ENCODE measurements at places on chromosomes 2 and 18.

DNA sequence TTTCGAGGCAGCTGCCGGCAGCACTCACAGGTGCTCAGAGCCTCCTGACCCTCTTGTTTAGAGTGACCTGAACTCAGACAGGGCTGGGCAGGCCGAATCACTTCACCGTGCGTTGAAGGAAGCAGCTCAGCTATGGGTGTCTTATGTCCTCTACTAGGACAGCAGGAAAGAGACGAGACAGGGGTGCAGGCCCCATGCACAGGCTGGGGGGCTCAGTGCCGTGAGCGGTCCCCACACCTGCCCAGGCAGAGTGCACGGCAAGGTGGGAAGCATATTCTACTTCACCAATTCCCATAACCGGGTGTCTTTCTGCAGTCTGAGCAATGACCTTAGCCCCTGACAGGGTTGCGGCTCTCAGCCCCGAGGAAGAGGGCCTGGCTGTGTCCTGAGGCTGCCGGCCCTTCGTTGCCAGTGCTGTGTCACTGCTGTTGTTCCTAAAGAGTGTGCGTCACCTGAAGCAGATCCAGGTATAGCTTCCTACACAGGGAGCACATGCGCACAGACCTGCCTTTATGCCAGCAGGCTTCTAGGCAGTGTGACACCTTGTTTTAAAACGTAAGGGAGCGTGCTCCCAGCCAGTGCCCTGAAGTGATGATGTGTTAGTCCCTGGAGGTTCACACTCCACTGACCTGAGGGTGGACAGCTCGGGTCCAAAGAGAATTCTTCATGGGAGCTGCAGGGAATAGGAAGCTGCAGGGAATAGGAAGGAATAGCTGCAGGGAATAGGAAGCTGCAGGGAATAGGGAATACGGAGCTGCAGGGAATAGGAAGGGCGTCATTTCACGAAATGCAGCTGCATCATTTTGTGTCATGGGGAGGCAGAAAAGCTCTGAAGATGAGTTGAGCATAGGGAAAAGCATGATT, 207.9 kb upstream of the SALL3 start:
- no peak for DNase-seq

DNA sequence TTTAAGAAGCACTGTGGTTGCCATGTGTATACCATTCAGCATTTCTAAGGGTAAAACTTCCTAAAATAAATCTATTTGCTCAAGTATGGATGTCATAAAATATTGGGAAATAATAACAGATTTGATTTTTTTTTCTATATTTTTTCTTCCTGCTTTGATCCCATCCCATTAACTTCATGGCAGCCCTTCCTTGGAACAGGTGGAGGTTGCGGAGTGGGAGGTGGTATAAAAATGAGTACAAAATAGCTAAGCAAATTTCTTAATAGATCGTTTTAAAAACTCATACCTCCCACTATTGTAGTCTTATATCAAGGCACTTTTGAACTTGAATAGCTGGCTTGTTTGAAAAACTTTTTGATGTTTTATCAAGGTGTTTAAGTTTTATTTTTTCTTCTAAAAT, 152.1 kb upstream of the KYNU start:
- no peak for DNase-seq

GRCh38 chr2:109247340-109247739, 118.3 kb downstream of the SH3RF3 start:
- DNase-seq = no peak

DNA sequence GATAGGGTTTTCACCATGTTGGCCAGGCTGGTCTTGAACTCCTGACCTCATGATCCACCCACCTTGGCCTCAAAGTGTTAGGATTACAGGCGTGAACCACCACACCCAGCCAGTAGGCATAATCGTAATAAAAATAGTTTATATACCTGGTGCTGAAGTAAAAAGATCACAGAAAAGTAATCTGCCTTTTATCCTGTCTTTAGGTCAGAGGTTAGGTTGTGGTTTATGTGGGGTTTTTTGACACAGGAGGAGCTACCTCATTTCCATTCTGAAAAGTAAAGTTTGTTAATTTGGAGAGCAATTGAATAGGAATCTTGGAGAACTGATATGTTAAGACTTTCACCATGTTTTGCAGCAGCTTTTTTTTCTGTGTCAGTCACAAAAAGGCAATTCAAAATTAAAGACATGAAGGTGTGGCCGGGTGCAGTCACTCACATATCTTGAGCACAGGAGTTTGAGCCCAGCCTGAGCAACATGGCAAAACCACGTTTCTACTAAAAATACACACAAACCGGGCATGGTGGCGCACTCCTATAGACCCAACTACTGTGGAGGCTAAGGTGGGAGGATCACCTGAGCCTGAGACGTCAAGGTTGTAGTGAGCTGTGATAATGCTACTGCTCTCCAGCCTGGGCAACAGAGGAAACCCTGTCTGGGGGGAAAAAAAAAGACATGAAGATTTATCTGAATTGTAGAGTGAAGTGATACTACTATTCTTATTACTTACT, 31.5 kb downstream of the CCNT2 start:
- no peak for DNase-seq

GRCh38 chr18:47260120-47260923, 8.9 kb upstream of the SKOR2 start:
- DNase-seq = peak; percentile 27

DNA sequence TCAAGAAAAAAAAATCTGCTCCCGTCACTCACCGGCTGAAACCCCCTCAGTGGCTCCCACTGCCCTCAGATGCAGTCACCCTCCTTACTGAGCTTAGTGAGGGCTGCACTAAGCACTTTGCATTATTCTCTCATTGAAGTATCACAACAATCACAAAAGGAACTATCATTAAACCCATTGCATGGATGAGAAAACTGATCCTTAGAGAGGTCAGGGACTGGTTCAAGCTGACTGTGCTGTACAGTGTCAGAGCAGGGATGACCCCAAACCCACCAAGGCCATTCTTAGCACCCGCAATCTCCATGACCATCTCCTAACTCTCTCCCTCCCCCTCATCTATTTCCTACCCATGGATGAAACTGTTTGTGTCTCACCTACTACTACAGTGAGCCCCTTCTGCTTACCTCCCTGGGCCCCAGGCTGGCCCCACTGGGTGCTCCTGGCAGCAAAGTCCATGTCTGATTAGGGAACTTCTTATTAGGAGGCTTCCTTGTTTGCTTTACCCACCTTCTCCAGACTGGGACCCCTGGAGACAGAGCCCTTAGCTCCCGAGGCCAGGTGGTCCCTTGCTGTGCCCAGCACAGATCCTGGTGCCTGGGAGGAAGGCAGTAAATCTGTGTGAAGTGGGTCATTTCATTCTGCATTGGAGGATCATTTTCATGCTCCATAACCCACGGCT, 139.3 kb upstream of the ID2 start:
- DNase-seq = no peak

GRCh38 chr18:38586327-38586726, 1020.7 kb upstream of the CELF4 start:
- no peak for DNase-seq

DNA sequence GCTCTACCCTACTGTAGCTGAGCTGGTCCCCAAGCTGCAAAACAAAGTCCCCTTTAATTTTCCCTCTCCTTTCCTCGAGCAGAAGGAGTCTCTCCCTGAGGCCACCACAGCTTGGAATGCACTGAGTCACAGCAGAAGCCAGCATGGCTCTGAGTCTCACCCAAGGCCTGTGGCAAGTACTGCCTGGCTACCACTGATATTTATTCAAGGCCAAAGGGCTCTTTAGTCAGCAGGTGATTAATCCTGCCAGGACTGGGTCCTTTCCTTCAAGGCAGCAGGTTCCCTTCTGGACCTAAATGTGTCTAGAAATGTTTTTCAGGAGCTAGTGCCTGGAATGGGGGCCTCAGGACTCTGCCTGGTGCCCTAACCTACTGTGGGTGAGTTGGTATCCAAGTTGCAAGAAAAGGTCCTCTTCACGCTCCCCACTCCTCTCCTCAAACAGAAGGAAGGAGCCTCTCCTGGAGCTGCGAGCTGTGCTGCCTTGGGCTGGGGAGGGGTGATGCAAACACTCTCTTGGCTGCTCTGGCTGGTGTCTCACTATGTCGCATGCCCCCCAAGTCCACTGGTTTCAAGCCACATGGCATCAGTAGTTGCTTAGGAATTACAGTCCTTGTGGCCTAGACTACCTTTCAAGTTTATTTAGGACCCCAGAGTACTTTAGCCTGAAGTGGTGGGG, 53.4 kb downstream of the CD28 start:
- peak; percentile 57 for DNase-seq

- no peak for DNase-seq
Observed at GRCh38 chr18:3304832-3305231, 42.9 kb downstream of the MYL12B start.

DNA sequence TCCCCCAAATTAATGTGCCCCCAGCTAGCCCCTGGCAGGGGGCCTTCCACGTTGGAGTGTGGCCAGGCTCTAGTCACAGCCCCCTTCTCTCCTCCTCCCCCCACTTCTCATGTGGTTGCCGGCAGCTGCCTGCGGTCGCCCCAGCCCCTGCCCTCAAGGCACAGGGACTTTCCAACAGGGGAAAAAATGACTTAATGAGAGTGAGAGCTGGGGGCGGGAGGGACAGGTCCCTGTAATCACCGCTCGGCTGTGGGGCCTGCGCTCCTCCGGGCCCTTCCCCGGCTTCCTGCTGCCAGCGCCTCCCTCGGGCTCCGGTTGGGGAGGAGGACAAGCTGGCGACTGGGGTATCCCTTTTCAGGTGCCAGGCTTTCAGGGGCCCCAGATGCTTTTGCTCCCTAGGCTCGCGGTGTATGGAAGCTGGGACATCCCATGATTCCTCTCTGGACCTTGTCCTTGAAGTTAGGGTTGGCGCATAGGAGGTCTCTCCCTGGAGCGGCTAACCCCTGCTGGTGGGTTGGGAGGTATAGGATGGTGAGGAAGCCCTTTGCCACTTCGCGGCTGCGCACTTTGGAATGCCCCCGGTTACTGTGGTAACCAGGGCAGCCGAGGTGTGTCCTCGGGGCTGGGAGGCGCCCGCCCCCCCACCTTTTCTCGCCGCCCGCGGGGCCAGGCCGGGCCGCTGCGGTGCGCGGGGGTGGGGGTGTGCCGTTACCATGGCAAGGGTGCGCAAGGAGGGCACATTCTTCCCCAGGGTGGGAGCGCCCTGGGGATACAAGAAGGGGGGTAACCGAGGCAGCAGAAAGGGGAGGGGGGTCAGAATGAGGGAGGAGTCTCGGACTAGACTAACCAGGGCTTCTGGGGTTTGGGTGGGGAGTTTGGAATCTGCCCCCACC, 16.1 kb downstream of the WNT10A start:
- no peak for DNase-seq

GRCh38 chr2:168780669-168781071, 21.8 kb upstream of the NOSTRIN start:
- no peak for DNase-seq

- no peak for DNase-seq
Observed at GRCh38 chr2:143903172-143903856, 616.6 kb downstream of the ZEB2 start.

DNA sequence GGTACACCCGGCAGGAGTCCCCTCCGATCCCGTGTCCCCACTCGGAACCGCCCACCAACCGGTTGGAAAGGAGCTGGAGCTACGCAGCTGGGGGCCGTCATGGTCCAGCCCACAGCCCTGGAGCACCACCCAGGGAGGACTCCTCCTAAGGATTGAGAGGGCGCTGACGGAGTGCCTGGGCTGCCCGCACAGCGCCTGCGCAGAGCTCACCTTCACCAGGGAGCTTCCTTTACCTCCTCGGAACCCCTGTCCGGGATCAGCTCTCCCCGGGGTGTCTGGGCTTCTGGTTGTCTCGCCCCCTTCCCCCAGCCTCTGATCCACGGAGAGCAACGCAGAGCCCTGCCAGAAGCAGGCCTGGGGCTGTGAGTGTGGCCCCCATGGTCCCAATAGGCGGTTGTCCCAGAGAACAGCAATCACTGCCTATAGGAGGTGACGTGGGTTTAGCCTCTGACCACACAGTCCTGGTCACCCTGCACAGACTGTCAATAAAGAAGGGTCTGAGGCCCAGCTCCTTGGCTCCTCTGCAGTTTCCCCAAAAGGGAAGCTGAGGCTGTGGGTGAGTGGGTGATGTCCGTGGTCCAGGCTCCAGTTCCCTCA, 14.6 kb downstream of the ALPG start:
- no peak for DNase-seq

DNA sequence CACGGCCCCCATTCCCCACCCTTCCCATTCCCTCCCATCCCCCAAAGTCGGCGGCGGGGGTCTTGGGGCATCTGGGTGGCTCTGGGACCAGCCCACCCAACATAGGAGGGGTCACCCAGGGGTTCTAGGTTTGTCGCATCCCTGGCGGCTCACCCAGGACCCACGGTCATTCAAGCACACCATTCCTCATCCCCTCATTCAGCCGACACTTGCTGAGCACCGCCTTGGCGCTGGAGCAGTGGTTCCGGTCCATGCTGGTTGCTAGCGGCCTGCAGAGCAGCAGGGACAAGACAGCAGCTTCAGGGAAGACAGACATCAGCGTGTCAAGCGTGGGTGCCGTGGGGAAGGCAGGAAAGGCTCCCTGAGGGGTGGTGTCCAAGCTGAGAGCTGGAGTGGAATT, 50.5 kb upstream of the OTOS start:
- no peak for DNase-seq

GRCh38 chr18:47448956-47449355, 197.5 kb upstream of the SKOR2 start:
- no peak for DNase-seq

DNA sequence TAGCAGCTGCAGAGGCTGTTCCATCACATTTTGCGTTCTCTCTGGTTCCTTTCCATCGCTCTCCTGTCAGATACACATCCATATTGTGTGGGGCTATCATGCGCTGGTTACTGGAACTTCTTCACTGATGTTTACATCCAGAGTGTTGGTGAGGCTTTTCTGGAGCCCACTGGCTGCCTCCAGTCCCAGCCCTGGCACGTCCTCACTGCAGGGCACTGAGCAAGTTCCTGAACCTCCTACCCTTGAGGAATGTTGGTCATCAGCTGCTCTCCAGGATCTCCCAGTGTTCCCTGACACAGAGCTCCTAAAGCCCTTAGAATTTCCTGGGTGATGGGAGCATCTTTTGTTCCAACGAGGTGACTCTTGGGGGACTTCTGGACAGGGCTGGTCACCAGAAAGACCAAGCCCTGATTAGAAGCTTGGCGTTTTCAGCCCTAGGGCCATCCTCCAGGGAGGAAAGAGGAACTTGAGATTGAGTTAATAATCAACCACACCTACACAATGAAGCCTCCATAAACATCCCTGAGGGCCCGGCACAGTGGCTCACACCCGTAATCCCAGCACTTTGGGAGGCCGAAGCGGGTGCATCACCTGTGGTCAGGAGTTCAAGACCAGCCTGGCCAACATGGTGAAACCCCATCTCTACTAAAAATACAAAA, 81.3 kb downstream of the TFCP2L1 start:
- DNase-seq = no peak

DNA sequence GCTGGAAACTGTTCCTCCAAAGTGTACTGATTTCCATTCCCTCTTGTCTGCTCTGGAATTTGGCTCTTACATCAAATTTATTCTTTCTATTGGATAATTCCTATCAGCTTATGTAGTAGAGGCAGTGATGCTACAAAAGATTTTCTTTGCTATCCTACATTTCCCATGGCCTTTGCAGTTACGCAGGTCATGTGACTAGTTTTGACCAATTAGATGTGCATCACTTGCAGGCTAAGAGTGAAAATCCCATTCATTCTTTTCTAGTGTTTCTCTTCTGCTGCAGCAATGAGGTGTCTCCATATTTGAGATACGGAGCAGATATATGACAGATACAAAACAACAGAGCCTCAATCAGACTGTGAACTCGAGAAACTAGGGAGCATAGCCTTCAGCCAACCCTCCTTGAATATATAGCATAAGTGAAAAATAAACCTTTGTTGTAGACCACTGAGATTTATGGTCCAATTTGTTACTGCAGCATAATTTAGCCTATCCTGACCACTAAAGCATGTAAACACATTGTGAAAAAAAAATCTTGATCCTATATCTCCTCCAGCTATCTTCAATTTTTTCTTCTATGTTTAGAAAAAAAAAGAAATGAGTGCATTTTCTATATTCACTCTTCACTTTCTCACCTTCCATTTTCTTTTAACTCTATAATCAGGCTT, 102.0 kb downstream of the HNMT start:
- no peak for DNase-seq

All from fibroblast of the aortic adventitia (primary cell).